Stimulated activated CD4-positive, alpha-beta T cell treated with anti-CD3 and anti-CD28 coated beads, Interleukin-12 subunit alpha, Interleukin-12 subunit beta, amount 100 ng/mL, for 4 hours (primary cell): ENCODE measurements at places on chromosomes 3 and 15.

- no peak for DNase-seq
These were observed 5.6 kb downstream of the SERPINI1 start for GRCh38 chr3:167740961-167741587.

- no peak for DNase-seq
These were observed 5.2 kb downstream of the IQCH start for GRCh38 chr15:67259806-67260205.

- no peak for DNase-seq
These were observed 163.1 kb downstream of the CHL1 start for GRCh38 chr3:359672-360071.

DNA sequence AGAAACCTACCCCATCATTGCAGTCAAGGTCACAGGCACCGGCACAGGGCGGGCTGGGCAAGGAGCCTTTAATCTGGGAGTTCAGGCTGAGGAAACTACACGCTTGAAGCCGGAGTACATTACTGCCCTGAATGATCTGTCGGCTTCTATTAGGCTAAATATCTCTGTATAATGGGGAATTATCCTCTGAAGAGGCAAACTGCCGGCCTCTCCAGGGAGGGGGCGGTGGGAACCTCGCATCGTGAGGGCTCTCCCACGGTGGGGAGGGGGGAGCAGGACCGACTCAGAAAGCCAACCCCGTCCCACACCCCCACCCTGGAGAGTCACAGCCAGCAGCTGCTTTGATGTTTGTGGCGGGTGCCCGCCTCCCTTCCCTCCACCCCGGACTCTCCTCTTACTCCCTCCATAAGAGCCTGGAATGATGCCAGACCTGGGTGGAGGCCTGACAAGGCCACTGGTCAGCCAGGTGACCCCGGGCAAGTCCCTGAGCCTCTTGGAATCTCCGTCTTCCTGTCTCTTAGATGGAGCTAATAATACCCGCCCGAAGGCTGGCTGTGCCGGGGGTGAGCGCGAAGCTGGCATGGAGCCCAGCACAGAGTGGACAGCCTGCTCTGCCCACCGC lies 63.4 kb upstream of the LINGO1 start:
- DNase-seq, result no peak

- no peak for DNase-seq
These were observed 414.4 kb upstream of the ALCAM start for GRCh38 chr3:104952146-104952972.

DNA sequence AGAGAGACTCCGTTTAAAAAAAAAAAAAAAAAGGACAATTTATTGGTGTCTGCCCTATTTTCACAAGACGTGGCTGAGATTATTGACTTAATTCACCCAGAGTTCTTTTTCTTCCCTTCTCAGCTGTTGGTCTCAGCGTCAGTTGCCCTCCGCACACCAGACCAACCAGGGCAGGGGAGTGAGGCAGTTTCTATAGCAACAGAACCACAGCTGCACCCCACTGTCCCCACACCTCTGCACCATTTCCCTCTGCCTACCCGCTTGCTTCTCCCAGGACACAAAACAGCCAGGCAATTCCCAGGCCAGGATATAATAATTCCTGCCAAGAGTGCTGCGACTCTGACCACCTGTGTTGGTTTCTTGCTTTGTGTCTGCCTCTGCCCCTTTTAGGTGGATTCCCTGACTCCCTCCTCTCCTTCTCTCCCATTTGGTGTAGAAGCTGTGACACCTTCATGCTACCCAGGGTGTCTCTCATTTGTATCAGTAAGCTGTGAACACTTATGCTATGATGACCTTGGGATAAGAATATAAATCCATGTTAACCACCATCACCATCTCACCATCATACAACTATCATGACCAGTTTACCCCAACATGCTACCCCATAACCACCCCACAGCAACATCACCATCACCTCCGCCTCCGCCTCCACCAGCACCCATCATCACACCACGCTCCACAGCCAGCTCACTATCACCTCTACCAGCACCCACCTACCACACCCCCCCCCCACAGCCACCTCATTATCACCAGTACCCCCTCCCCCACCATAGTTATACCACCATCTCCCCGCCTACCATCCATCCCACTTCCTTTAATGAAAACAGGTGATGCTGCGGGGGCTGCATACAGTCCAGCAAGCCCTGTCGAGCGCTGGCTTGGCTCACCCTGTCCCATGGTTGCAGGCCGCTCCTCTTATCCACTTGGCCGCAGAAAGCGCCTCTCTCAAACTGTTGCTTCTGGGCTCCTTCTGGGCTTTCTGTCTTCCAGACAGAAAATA lies 589 bp downstream of the EPB42 start:
- no peak for DNase-seq

DNA sequence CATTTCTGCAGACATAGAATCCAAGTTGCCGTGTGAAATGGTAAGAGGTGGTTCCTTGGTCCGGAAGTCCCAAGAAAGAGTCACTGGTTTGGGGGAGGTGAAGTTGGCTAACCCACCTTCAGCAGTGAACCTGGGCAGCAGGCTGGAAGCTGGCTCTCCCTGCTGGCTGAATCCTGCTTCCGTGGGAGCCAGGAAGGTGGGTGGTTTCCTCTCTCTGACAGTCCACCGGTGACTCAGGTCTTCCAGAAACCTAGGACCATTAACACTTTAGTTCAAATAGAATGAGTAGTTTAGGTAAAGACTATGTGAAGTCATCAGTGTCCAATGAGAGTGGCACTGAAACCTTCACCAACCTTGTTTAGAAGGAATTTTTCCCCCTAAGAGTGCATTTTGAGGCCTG lies 87.4 kb upstream of the CACNA2D3 start:
- DNase-seq, result no peak

- DNase-seq, result no peak
These were observed 979 bp downstream of the CCDC71 start for GRCh38 chr3:49164983-49165720.

- no peak for DNase-seq
These were observed 49.9 kb upstream of the ABI3BP start for GRCh38 chr3:101042996-101043686.

DNA sequence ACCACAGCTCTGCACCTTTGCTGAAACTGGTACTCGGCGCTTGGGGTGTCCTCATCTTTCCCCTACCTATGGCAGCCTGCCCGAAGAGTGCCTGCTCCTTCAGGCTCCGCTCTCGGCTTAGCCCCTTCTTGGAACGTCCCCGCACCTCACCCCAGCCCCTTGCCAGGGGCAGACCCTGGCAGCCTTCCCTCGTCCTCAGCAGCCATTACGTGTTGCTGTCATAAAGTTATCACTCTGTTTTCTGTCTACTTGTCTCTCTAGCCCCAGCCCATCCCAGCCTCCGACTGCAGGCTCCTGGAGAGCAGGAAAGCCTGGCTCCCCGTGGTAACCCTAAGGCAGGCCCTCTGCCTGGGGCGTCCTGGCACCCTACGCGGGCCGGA lies 5.1 kb upstream of the BAHD1 start:
- DNase-seq, result no peak

GRCh38 chr3:192880313-192880712 lies 37.3 kb downstream of the MB21D2 start:
- DNase-seq, result no peak

DNA sequence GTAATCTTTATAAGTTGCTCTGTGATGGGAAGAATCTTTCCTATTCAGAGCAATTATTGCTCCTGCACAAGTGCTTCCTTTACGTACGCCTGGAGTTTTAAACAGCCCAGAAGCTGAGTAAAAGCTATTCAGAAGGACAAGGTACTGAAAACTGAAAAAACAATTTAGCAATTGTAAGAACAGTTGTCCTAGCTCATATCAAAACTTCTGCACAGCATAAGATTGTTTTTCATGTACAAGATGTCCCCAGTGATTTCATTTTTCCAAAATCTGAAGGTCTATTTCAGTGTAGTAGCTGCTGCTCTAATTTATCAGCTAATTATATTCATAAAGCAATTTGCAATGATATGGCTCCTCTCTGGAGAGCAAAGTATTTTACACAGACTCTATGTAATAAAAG lies 23.7 kb downstream of the KCNAB1 start:
- no peak for DNase-seq

GRCh38 chr3:134654031-134654430 lies 3.2 kb upstream of the KY start:
- no peak for DNase-seq
